Aorta (tissue), 5 donors: ENCODE measurements at places on chromosomes 2 and 18.

- DNase-seq = no peak
Observed at GRCh38 chr18:8480506-8481328, 128.5 kb upstream of the RAB12 start.

DNA sequence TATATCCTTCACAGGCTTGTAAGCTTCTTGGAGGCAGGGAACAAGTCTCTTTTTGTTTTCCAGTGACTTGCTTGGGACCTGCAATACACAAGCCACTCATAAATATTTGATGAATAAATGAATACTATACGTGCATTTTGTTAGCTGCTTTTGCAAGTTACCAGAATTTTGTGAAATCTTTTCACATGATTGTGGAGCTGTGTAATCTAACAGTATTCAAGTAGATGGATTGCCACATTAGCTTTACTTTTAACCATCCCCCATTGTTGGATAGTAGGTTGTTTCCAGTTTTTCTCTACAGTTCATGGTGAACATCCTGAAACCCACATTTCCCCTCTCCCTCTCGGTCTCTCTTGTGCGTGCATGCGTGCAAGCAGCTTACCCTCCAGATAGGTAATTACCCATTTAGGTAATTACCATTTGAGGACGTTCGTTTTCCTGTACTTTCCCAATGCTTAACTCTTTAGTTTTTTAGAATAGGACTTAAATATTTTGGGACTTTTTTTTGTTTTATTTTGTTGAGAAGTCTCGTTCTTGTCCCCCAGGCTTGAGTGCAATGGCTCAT is 12.5 kb downstream of the ZNF407 start:
- DNase-seq = no peak

- DNase-seq = no peak
Observed at GRCh38 chr2:23312996-23313606, 71.9 kb upstream of the KLHL29 start.

- no peak for DNase-seq
Observed at GRCh38 chr2:120251880-120252224, 800 bp upstream of the RALB start.

DNA sequence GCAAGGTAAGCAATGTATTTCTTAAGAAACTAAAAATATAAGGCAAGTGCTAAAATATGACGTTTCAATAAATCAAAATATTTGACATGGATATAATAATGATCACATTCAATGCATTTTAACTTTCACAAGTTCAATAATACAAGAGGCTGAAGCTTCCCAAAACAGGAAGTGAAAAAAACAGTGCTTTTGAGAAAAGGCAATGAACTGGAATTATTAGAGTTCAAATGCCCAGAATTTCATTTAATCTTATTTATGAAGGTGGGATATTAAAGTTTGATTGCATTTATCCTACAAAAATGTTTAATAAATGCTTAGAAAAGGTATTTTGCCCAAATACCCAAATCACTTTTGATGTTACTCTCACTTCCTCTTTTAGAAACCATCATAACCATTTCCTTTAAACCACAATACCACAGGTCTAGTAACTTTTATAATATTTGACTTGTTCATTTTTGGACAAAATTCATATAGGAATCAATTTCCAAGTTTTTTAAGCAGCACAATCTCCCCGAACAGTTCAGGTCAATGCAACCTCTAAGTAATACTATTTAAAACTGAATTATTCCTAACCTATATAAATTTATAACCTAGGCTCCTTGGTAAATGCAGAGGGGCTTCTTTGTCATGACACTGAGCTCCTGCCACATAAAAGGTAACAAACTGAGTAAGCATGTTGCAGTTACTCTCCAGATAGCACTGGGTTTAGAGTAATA is 2.1 kb downstream of the NCKAP1 start:
- no peak for DNase-seq
